ENCODE measurements at places on chromosomes 16 and 17. TPM values are rescaled to one million over a fixed set of nuclear protein-coding genes. Genes with fewer than 3 reads are reported as not detected.

TEKT1 gene
- not detected for total RNA-seq

SALL1 gene
- total RNA-seq: 111 TPM

ALKBH5 gene
- total RNA-seq: 80.9 TPM

NXPH3 gene
- total RNA-seq: 5.9 TPM

CCL13 gene
- not detected for total RNA-seq

APOBR gene
- total RNA-seq: not detected

TEX19 gene
- total RNA-seq: 0.48 TPM

CYGB gene
- total RNA-seq: 1.8 TPM

KIF19 gene
- total RNA-seq: 0.72 TPM

CES4A gene
- 3.8 TPM for total RNA-seq

ORMDL3 gene
- total RNA-seq: 77.7 TPM

CSH2 gene
- not detected for total RNA-seq

CEMP1 gene
- total RNA-seq: not detected

GP1BA gene
- total RNA-seq: not detected

SYCE1L gene
- total RNA-seq: 9.2 TPM

CLEC18B gene
- not detected for total RNA-seq

METTL2A gene
- total RNA-seq: 31.1 TPM

CCDC144A gene
- total RNA-seq: 0.81 TPM

PDK2 gene
- total RNA-seq: 24.2 TPM

TPSD1 gene
- not detected for total RNA-seq

EFCAB3 gene
- not detected for total RNA-seq

CFAP97D1 gene
- not detected for total RNA-seq

EEF2KMT gene
- 11.6 TPM for total RNA-seq

RHBDF1 gene
- 70.7 TPM for total RNA-seq

PRR35 gene
- total RNA-seq: 0.27 TPM

KCNAB3 gene
- 6.2 TPM for total RNA-seq

Measured in endodermal cell (in vitro differentiated cells).